ENCODE measurements at places on chromosomes 12 and 14.

DNA sequence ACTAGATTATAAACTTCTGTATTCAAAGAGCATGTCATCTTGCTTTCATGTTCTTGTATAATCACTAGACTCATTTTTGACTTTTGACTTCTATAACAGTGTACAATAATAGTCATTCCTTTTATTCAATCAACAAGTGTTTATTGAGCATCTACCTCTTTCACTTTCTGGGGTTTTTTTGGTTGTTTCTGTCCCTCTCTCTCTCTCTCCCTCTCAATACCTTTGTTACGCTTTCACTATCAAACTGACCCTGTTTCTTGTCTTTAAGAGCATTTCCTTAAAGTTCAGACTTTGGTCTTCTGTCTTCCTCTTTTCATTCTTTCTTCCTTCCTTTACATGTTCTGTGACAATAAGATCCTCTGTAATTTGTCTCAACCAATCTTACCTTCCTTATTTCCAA is 49.5 kb downstream of the GPR137C start:
- no peak for DNase-seq

DNA sequence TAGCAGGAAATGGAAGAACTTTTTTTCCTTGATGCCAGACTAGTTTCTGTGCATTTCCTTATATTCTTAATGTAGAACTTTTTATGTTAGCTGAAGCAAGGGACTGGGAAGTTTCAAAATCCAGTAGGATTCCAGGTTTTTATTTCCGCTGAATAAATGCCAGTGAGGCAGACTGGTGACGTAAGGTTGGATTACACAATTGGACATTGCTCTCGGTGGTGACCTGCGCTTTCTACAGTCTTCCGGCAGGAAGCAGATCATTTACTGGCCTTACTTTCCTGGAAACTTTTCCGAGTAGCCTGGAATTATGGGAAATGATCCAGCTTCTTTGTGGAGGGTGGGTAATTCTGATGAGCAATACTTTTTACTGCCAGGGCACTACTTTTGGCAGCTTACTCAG is 3.6 kb downstream of the IFT43 start:
- no peak for DNase-seq

DNA sequence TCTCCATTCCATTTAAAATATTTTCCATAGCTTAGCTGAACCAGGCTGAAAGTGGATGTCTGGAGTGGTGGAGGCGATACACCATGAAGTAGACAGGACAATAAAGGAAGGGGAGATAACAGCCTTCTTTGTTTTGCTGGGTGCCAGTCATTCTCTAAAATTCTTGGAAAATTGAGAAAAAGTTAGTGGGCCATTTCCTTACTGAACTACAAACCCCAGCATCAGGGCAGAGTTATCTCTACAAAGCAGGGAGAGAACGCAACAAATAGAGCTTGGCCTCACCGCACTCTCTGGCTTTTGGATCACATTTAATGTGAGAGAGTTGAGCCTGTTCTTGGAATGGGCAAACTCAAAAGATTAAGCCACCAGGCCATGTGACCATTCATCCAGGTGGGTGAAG is 41.2 kb upstream of the LRRC10 start:
- no peak for DNase-seq

DNA sequence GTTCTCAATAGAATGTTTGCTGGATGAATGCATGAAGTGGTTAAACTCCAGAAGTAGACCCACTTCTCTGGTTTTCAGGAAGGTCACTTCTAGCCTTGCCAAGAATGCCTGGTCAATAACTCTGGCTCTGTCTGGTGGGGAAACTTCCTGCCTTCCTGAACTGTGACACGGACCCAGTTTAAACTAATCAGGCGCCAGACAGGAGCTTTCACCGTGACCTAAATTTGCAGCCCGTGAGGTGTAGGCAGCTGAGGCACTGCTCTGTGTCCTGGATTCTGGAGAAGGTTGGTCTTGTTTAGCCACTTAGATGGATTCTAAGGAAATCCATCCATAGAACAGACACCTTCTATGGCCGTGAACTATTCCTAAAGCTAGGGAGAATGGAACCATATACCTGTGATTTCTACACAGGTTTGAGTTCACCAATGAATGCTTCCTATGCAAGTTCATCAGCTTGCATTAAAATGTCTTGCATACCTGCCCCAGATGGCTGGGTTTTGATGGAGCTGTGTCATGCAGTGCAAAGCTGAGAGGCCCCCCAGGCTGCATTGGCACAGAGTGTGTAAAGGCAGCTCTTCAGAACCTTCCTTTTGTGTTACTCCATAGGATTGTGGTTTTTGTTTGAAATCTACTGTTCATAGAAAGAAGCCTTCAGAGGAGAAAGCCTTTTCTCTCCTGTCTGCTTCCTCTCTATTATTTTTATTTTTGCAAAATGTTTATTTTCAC is 4.4 kb downstream of the CHST11 start:
- DNase-seq, result no peak

- DNase-seq, result no peak
Observed at GRCh38 chr12:83805156-83805772, 1107.3 kb downstream of the SLC6A15 start.

DNA sequence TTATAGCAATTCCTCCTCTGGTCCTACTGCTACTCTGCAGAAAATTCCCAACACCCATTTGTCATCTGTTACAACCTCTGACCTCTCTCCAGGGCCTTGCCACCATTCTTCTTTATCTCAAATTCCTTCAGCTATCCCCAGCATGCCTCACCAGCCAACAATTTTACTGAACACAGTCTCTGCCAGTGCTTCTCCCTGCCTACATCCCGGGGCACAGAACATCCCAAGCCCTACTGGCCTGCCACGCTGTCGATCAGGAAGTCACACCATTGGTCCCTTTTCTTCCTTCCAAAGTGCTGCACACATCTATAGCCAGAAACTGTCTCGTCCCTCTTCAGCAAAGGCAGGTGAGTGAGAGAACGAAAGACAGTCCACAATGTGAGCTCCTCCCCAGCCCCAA is 122.1 kb downstream of the TTLL5 start:
- no peak for DNase-seq
